Activated naive CD8-positive, alpha-beta T cell treated with anti-CD3 and anti-CD28 coated beads, Interleukin-2, amount 10 ng/mL, durations not matched to agents 7 days and 5 days (primary cell): ENCODE measurements at places on chromosomes 6 and 20. TPM values are rescaled to one million over a fixed set of nuclear protein-coding genes. Genes with fewer than 3 reads are reported as not detected.

- no peak for DNase-seq
Observed at GRCh38 chr20:38878866-38879265, 47.4 kb upstream of the FAM83D start.

- no peak for DNase-seq
Observed at GRCh38 chr20:60007464-60007863, 49.2 kb downstream of the CDH26 start.

DNA sequence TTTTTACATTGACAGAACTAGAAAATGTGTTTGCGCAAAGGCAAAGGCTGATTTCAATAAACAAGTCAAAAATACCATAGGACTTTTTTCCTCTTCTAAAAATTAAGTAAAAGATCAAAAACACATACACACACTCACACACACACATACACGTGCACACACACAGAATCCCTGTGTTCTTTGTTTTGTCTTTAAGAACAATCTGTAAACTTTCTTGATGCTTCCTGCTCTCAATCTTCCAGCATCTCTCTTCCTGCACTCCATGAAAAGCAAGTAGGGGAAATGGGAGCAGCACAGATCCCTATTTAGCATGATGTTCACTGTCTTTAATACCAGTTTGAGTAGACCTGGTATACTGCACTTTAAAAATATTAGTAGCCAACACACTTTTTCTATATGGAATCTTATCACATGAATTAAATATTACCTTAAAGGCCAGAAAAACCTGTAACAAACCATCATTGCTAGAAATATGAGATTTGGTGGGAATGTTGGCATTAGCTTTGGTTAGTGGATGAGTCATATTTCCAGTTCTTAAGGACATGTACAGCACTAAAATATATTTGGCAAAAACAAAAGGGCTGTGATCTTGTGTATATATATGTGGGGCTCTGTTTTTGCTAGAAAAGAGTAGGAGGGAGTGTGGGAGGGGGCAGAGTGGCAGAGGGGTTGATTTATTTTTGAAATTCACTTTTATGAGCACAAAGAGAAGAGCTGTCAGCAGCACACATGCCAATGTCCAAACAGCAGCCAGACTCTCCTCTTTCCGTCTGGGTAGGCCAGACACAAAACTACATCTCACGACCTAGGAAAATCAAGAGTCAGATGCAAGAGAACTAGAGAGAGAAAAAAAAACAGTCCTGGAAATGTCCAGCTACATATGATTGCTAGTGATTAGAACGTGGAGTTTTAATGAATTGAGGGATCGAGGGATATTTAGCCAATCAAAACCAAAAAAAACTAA is 4.6 kb downstream of the PTPRK start:
- no peak for DNase-seq

DNA sequence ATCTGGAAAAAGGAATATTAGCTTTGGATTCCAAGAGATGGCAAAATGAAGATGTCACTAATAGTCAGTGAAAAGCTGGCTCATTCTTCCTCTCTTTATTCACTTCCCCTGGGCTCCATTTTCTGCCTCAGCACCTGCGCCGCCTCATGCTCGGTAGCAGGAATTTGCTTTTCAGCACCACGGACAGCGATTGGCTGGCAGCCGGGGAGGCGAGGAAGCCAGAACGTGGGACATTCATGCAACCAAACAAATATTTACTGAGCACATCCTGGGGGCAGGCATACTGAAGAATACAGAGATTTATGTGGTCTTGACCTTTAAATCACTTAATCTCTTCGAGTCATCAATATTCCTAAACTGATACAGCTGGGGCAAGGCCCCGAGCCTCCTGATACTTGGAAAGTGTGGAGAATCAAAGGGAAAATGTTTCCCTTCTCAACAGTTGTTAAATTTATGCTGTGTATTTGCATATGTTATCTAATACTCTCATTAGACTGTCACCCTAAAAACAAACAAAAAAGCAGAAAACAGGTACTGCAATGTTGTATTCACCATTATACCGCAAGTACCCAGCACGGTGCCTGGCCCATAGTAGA is 12.1 kb upstream of the PDYN start:
- DNase-seq, result peak; percentile 74

GRCh38 chr6:44926556-44926955 is 401.6 kb upstream of the RUNX2 start:
- no peak for DNase-seq

- DNase-seq, result no peak
Observed at GRCh38 chr20:33262658-33263065, 20.4 kb upstream of the BPIFB1 start.

GRCh38 chr20:5821627-5822215 is 71.5 kb downstream of the SHLD1 start:
- no peak for DNase-seq

GRCh38 chr20:63627751-63628245 is 897 bp upstream of the GMEB2 start:
- no peak for DNase-seq

GRCh38 chr6:117389227-117390057 is 36.3 kb downstream of the ROS1 start:
- no peak for DNase-seq

GRCh38 chr6:15474196-15474595 is 188.6 kb downstream of the DTNBP1 start:
- DNase-seq, result no peak

DNA sequence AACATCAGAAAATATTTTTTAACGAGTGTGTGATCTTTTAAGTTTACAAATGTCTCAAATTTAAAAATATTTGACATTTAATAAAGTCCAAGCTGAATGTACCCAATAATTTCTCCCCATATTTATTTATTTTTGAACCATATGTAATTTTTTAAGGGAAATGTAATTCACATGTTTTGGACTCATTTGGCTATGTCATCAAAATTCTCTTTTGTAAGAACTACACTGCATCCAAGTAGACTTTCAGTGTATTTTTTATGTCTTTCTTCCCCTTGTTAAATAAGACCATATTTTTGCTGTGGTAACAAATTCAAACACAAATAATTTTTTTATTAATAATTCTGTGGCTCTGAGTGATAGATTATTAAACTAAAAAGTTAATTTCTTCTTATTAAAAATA is 365.2 kb downstream of the CD109 start:
- DNase-seq, result no peak

DNA sequence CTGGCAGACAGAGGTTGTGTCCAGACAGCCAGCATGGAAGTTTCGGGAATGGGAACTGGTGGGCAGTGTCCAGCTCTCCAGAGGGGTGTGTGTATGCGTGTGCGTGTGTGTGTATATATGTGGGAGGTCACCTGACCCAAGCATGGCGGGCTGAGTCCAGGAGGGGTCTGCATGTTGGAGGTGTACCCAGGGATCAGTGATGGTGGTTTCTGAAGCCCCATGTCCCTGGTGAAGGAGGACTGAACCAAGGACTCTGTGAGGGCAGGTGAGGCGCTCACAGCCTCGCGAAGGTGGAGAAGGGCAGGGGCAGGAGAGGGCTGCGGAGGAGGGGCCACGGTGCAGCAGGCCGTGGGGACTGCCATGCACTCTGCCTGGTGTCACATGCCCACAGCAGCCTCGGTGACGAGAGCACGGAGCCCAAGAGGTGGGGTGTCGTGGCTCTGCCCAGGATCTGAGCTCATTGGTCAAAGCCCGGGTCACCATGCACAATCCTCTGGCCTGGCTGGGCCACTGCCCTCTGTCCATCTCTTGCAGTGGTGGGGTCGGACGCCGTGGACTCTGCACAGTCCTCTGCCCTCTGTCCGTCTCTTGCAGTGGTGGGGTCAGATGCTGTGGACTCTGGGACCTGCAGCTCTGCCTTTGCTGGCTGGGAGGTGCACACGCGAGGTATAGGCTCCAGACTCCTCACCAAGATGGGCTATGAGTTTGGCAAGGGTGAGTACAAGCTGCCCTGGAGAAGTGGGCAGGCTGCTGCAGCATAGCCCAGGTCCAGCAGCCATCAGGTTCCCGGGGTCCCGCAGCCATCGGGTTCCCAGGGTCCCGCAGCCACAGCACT is 2.1 kb upstream of the LIME1 start:
- no peak for DNase-seq

DNA sequence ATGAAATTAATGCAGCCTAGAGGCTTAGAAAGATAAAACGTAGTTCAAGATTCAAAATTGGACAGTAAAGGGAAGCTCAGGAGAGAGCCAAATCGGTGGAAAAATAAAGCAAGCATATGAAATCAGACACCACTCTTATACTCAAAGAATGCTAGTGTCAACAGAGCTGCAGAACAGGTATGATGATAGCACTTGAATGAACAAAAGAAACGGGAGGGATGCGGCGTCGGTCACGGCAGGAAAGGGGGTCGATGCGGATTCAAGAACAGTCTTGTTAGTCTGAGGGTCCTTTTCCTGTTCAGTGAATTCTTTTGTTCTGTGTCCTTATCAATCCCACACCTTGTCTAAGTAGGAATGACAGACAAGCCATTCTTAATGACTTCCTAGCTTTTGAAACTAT is 114.4 kb downstream of the FOXC1 start:
- DNase-seq, result no peak

- DNase-seq, result no peak
Observed at GRCh38 chr6:33163540-33163939, 28.7 kb downstream of the COL11A2 start.

- DNase-seq, result no peak
Observed at GRCh38 chr6:43445576-43445975, 9.8 kb downstream of the DLK2 start.

DNA sequence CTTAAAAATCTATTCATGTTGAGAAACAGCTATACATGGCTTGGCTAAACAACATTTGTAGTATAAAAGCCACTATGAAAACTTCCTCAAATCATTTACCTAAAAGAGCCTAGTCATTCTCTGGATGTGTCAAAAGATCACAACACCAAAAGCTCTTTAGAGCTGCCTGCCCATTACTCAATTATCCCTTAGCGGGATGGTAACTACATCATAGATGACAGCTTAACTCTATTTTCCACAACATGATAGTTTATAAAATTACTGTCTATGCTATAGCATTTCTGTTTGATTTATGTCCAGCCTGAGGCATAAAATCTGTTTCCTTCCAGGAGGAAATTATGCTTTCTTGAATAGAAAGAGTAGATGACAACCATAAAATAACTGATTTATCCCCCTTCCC is 777.6 kb upstream of the HS3ST5 start:
- DNase-seq, result no peak

SCGN gene
- total RNA-seq, result not detected

PPP1R14C gene
- not detected for total RNA-seq

DPPA5 gene
- not detected for total RNA-seq

LY6G6C gene
- total RNA-seq, result not detected

SPTLC3 gene
- total RNA-seq, result 0.94 TPM

ABHD16B gene
- total RNA-seq, result not detected

PAX1 gene
- total RNA-seq, result not detected

DBNDD2 gene
- total RNA-seq, result 21.1 TPM

FGD2 gene
- 12.4 TPM for total RNA-seq

RPL10A gene
- total RNA-seq, result 1,373 TPM

CST7 gene
- total RNA-seq, result 92.4 TPM

CFB gene
- 2.1 TPM for total RNA-seq
